Right renal pelvis (tissue), 4 donors: ENCODE measurements at places on chromosomes 16 and 17. TPM values are rescaled to one million over a fixed set of nuclear protein-coding genes. Genes with fewer than 3 reads are reported as not detected.

DNA sequence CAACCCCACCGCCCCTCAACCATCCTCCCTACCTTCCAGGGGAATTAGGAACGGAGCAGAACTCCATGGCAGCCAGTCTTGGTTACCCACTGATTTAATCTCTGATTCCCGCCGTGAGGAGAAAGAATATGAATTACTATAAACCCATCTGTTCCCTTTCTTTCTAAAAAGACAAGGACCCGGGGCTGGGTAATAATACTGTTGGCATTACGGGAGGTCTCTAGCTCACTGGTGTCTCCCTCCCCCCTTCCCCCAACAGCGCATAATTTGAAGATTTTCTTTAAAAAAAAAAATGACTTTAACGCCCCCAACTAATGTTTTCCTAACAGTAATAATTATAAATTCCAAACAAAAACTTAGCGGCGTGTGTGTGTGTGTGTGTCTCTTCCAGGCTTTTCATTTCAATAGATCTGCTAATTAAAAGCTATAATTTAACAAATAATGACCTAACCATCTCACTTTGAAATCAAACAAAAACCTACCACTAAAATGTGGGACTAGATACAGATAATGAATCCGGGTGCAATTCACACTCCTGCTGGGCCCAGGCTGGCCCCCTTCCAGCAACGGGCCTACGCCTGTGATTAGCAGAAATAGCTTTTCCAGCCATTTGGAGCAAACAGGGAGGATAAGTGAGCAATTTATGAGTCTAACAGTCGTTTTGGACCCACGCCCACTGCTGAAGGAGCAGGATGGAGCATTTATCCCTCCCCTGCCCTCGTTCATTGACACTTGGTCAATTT, 18.2 kb upstream of the BHLHA9 start:
- no peak for DNase-seq

- DNase-seq = no peak
These were observed 117.8 kb downstream of the AATF start for GRCh38 chr17:37066322-37067255.

DNA sequence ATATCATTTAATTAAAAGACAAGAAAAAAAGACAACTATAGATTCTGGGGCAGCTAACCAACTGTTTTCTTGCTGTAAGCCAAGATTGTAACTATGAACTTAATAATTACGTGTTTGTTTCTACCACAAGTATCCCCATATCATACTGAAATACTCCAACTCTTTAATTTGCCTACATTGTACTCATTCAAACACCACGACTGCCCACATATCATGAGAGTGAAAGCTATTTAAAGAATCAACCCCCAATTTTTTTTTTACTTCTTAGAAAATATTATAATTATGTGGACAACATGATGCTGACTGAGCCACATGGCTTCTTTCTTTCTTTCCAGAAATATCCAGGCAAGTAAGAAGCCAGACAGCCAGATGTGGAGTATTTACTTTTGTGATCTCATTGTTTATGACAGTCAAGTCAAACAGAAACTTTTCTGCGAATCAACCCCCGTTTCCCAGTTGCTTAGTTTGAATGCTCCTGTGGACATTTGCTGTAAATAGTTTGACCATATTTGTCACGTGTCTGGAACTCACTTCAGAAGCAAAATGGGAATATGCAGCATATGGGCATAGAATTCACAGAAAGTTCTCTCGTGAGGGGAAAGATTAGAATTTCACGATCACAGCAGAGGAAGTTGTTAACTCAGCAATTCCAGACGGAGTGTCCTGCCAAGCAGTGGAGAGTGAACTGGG, 126.8 kb upstream of the PSMD7 start:
- no peak for DNase-seq

DNA sequence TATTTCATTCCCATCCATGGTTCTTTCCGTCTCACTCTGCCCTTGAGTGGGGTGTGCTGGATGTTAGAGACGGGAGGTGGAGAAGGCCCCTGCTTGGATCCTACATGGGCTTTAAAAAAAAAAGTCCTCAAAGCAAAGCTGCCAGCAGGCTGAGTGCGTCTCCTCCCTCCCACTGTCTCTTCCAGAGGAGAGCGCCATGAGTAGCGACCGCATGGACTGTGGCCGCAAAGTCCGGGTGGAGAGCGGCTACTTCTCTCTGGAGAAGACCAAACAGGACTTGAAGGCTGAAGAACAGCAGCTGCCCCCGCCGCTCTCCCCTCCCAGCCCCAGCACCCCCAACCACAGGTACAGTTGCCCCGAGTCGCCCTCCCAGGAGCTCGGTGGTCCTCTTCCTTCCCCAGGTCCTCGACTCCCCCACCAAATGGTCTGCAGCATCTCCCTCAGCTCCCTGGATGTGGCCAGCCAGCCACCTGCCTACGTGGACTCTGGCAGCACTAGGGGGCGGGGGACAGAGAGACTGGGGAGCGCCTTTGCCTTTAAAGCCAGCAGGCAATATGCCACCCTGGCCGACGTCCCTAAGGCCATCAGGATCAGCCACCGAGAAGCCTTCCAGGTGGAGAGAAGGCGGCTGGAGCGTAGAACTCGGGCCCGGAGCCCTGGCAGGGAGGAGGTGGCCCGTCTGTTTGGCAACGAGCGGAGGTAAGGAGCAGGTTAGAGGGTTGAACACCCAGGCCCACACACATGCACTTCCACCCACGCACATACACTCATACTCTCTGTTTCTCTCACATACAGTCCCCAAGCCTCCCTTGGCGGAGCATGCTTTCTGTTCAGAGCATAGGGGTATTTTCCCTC, 68.2 kb downstream of the PLD6 start:
- no peak for DNase-seq

Gene LITAFD
- polyA plus RNA-seq = not detected

DNA sequence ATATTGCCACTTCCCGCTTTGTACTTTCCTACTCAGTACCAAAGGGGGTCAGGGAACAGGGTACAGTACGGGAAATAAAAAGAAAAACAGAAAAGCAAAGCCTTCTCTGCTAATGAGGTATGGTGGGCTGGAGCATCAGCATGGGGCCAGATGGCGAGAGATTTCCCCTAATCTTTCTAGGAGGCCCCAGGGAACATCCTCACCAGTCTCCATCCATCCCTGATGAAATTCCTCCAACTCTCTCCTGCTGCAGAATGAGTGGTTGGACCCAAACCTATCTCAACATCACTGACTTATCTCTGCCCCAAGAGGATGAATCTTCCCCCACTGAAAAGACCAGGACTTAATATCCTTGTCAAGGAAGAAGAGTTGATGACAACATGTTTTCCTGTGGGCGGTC, 185.6 kb downstream of the C16orf78 start:
- no peak for DNase-seq

DNA sequence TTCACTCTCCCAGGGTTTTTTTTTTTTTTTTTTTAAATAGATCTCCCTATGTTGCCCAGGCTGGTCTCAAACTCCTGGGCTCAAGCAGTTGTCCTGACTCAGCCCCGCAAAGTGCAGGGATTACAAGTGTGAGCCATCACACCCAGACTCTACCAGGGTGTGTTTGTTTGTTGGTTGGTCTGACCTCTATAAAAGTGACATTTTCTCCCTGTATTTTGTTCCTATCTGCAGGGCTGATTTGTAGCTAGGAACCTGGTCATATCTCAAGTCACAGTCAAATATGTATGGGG, 46.3 kb upstream of the B4GALNT2 start:
- no peak for DNase-seq
